NCI-H1417 treated with DMSO at 0.1 percent for 48 hours (cell line): ENCODE measurements at places on chromosomes 2 and 18.

DNA sequence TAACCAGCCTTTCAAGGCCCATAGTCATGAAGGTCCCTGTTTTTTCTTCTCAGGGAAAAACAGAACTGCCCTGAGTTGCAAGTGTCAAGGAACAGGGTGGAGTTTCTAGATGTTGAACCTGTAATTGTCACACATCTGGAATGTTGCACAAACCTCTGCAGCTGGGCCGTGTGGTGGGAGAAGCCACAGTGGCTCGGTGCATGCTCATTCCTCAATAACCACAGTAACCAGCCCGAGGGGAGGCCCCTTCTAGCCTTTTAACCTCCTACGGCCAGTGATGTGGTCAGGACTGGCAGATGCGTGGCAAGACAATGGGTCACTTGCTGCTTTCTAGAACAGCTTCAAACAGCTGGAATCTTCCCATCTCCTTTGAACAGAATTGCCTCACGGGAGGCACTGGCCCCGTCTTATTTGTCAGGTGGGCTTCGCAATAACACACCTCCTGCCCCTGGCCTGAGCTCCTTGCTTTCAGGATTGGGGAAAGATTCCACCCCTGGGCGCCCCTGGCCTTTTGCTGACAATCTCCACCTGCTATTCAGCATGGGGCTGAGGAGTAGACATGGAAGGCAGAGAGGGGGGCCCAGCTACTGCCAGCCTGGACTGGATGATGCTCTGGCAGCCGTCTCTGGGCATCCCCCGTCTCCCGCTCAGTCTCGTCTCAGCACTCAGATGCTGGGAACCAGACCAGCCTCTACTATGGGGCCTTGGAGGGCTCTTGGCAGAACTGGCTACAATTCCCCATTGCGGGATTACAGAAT, 102.9 kb downstream of the KLHL29 start:
- DNase-seq, result no peak

DNA sequence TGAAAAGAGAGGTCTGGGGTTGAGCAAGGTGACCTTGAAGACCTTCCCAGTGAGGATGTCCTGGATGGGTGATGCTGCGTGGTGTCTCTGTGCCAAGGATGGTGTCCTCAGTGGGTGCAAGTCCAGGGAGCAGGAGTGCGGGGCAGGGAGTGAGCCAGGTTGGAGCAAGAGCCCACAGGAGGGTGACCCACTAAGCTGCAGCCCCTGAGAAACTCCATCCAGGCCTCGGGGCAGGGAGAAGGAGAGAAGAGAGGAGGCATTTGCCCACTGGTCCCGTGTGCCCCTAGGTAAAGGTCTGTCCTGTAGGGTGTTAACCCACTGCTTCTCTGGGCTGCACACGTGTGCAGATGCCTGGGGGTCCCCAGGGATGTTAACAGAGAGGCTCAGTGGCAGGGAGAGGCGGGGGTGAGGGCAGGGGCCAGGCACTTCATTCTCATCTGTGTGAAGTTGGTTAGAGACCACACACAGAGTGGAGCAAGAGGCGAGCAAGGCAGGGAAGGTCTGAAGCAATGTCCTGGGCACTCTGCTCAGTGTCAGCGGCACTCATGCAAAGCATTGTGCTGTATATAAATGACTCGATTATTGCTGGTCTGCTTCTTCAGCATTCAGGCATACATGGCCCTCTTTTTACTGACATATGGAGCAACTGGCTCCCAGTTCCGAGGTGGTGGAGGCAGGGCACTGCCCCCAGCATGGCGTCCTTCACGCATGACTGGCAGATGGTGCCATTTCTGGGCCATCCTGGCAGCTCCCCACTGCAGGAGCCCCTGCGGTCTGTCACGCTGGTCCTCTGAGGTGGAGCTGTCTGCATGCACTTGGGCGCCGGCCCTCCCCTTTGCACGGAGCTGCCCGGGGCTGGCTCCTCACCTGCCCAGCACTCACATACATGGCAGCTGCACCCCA, 117.2 kb upstream of the HS6ST1 start:
- DNase-seq, result no peak

DNA sequence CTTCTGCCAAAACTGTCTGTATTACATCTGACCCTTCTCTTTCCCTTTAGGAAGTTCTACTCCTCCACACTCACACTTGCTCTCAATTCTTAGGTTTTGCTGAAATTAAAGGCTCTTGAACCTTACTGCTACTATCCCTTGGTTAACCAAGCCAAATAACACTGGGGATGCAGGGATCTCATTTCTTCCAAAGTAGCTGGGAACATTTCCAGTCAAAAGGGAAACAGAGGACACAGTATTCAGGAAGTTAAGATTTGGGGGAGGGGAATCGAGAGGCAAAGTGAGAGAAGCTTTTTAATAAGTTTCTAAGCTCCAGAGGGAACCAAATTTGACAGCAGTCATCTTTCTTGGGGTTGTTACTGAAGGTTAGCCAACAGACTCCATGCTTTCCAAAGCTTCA, 6.2 kb downstream of the SEPTIN2 start:
- DNase-seq, result no peak

DNA sequence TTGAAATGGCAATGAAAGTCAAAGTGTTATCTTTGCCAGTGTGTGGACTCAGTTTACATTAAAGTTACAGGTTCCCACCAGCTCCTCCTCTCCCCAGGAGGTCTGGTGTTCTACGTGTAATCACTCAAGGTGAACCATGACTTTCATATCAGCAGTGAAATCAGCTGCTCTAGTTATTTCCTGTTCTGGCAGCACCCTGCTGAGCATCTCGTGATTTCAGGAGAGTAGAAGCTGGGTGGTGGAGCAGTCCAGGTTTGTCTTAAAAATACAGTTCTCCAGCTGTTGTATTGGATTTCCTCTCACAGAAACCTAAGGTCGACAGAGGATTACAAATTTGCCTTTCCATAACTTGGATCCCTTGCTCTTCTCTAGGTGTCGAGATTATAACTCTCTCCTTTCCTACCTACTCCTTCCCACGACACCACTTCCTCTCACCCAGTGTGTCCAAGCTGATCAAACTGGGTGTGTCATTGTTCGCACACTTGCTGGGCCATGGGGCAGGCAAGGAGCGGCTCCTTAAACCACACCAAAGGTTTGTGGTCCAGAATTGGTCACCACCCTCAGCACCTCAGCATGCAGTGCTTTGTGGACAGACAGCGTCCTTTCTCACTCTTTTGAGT, 13.0 kb upstream of the ARHGAP25 start:
- DNase-seq, result no peak

DNA sequence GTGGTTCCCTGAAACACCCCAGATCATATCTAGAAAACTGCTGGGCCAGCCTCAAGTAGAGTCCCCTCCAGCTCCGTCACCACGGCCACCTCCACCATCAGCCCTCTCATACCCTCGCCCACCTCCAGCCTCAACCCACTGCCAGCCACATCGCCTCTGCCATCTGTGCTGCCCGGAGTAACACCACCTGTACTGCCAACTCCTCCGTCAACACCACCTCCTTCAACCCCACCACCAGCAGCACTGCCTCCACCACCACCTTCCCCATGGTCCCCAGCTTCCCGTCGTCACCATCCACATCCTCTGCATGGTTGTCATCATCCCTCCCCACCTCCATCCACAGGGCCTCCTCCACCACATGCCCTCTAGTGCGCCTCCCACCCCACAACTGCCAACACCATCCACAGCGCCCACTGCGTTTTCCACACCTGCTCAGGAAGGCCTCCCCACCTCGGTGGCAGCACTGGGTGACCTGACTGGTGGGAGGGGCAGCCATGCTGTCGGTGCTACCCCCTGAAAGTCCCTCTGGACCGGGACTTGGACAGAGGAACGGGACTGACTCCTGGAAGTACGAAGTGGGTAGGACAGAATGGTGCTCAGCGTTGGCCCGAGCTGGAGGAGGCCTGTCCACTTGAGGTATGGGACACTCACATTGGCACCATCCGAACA, 1.6 kb downstream of the SNED1 start:
- DNase-seq, result no peak

- no peak for DNase-seq
Measured at GRCh38 chr18:35041815-35042387, 688 bp downstream of the MAPRE2 start.

DNA sequence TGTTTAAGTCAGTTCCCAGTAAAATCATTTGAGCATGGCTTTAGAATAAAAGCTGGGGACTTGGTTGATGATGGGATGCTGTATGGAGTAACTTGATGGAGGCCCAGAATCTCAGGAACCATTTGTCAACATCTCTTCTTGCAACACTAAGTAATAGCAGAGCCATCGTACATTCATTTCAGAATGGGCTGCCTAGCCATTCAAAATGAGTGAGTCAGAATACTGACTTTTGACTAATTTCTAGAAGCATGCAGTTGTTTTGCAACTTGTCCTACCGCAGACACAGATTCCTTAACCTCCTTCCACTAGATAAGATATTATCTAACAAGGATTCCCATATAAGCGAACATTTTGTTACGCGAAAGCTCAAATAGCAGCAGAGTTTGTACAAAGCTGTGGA, 229.5 kb downstream of the CNTNAP5 start:
- DNase-seq, result no peak

DNA sequence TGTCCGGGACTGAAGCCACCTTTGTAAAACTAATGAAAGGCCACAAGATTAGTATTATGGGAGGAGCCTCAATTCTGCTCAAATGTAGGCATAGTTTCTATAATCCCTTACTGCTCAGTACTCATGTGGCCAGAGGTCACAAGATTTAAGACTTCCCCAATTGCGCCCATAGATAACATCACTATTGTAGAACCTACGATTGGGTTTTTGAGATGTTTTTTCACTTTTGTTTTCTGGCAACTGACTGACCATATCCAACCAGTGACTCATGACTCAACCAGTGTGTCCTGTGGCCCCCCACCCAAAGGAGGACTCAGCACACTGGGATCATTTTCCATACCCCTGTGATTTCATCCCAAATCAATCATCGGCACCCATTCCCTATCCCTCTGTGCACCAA, 15.2 kb upstream of the TSPYL6 start:
- DNase-seq, result no peak

DNA sequence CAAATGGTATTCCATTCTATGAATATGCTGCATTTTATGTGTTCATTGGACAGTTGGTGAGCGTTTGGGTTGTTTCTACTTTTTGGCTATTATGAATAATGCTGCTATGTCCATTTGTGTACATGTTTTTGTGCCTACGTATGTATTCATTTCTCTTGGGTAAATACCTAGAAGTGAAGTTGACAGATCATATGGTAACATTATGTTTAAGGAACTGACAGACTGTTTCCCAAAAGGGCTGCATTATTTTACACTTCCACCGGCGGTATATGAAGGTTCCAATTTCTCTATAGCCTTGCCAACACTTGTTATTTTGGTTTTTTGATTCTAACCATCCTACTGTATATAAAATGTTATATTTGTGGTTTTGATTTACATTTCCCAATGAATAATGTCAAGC, 703.9 kb upstream of the CDH2 start:
- DNase-seq, result no peak

- no peak for DNase-seq
Measured at GRCh38 chr2:53455094-53455493, 312.5 kb upstream of the CHAC2 start.

- DNase-seq, result no peak
Measured at GRCh38 chr18:36328385-36328858, 30.9 kb downstream of the FHOD3 start.

DNA sequence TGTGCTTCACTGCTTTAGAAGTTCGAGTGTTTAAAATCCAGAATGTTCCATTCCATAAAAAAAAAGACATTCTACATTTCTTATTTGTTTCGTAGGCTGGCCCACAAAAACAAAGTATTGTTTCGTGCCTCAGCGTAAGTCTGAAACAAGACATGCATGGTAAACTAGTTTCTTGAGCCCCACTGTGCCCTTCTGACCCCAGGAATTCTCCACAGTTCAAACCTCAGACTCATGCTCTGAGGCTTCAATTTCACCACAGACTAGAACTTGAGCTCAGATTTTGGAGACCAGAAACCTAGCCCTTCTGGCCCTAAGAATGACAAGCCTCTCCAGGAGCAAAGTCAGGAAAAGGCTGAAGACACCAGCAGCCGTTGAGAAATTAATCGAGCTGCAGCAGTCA, 151.5 kb downstream of the SLC8A1 start:
- DNase-seq, result no peak

- DNase-seq, result no peak
Measured at GRCh38 chr2:198611201-198611600, 806.8 kb downstream of the PLCL1 start.
